ENCODE measurements at places on chromosomes 11 and 22. TPM values are rescaled to one million over a fixed set of nuclear protein-coding genes. Genes with fewer than 3 reads are reported as not detected.

DNA sequence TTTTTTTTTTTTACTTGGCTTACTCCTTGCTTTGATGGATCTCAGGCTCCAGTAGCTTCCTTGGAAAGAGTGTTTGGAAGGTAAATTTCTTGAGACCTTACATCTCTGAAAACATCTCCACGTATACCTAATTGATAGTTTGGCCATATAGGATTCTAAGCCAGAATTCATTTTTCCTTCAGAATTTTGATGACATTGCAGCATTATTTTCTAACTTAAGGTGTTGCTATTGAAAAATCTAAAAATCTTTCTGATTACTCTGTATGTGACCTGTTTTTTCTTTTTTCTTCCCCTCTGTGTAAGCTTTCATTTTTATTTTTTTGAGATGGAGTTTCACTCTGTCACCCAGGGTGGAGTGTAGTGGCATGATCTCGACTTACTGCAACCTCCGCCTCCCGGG is 23.1 kb upstream of the SPTBN2 start:
- H3K27me3 ChIP-seq, result no peaks in the 10 kb centered on the region
- H3K27ac ChIP-seq, result no peak overlapping the region
- no peak overlapping the region for H3K4me3 ChIP-seq

GRCh38 chr11:39361557-39361956 is 2097.9 kb downstream of the LRRC4C start:
- H3K36me3 ChIP-seq, result no peaks in the 10 kb centered on the region
- no peak overlapping the region for H3K27ac ChIP-seq
- no peaks in the 10 kb centered on the region for H3K27me3 ChIP-seq
- no peaks in the 10 kb centered on the region for H3K4me1 ChIP-seq
- no peak overlapping the region for H3K4me3 ChIP-seq

- H3K36me3 ChIP-seq, result no peaks in the 10 kb centered on the region
- no peak for DNase-seq
- no peaks in the 10 kb centered on the region for H3K27me3 ChIP-seq
- peaks cover 32% of the 10 kb centered on the region for H3K4me1 ChIP-seq
- no peak overlapping the region for H3K27ac ChIP-seq
These were observed 40.2 kb downstream of the MACROD1 start for GRCh38 chr11:64125676-64126075.

GRCh38 chr11:134741453-134742223 is 329.6 kb upstream of the B3GAT1 start:
- no peak for DNase-seq
- no peaks in the 10 kb centered on the region for H3K4me1 ChIP-seq
- no peaks in the 10 kb centered on the region for H3K36me3 ChIP-seq
- no peak overlapping the region for H3K27ac ChIP-seq
- no peak overlapping the region for H3K4me3 ChIP-seq

Gene SMIM35
- total RNA-seq, result not detected

Gene MYOD1
- total RNA-seq, result 679 TPM

Gene MFNG
- 1.1 TPM for total RNA-seq

Gene KCNK4
- not detected for total RNA-seq

DNA sequence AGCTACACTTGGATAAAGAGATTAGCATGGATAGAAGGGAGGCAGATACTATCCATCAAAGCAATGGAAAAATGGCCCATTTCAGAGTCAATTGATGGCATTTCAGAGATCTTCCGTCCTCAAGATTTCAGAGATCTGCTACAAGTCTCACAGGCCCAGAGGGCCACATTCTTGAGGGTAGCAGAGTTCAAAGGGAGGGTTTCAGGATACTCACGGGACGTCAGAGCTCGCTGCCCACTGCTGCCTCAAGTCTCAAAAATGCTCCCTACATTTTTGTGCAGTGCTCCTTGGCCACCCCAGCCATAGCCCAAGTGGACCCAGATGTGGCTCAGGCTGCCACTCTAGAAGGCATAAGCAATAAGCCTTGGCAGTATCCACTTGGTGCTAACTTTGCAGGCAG is 24.9 kb downstream of the RTL6 start:
- H3K36me3 ChIP-seq, result no peaks in the 10 kb centered on the region
- H3K4me3 ChIP-seq, result no peak overlapping the region
- no peak for DNase-seq
- H3K4me1 ChIP-seq, result no peaks in the 10 kb centered on the region

Gene CCDC73
- total RNA-seq, result 0.02 TPM

Gene UCP2
- 25.8 TPM for total RNA-seq

Gene OR6A2
- not detected for total RNA-seq

Gene INS
- total RNA-seq, result not detected

Gene DDI1
- total RNA-seq, result not detected

Measured in SJCRH30 (cell line).